ENCODE measurements at places on chromosomes 5 and 9.

- DNase-seq = no peak
These were observed at the start of gene RNF38 for GRCh38 chr9:36399980-36400331. Gene RNF38, minus strand, starts transcription at chr9:36400269. Its CDS starts 161 bp downstream, at chr9:36400108.

GRCh38 chr9:96062031-96062430 is 186.5 kb downstream of the ERCC6L2 start:
- DNase-seq = no peak

- no peak for DNase-seq
These were observed 28.4 kb downstream of the VCP start for GRCh38 chr9:35044071-35044470.

- no peak for DNase-seq
These were observed 66.2 kb downstream of the IRX1 start for GRCh38 chr5:3661755-3662296.

DNA sequence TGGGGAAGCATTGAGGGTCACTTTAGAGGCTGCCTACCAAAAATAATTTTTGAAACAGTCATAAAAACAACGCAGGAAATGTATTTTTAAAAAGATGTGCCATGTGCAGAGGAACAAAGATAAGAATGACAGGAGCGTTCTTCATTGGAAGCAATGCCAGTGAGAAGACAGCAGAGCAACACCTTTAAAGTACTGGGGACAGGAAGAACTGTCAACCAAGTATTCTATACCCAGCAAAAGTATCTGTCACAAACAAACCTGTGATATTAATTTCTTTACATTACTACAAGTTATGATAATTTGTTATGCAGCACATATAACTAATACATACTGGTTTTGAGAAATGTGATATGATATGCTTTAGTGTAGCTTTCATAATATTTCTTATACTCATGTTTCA is 675.6 kb downstream of the IRX1 start:
- no peak for DNase-seq

DNA sequence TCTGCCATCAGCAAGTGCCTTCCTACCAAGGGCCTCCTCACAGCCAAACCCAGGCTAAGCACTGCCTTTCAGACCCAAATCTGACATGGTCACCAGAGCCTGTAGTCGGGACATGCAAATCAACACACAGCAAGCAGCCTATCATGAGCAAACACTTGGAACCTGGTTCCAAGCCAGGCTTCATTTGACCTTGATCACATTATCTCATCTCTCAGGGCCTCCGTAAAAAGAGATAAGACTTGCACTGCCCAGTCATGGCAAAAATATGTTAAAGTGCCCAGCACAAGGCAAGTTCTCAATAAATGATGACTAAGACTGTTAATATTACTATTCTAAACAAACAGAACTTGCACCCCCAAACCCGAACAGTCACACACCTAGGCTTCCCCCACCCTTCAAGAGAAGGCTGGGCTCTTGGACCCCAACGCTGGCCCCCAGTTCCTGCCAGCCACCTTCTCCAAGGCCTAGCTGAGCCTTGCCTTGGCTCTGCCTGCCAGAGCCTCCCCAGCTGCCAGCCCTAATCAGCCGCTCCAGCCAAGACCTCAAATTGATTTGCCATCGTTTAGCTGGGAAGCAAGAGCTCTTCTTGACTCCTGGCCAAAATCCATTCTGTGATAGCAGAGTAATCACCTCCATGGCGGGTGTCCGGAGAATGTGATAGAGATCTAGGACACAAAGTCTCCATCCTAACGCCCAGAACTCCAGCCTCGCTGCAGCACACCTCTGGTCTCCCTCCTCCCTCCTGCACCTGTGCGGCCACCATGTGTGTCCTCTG is 18.7 kb downstream of the CPLX2 start:
- peak; percentile 85 for DNase-seq

- DNase-seq = no peak
These were observed 26.9 kb downstream of the MRPS30 start for GRCh38 chr5:44835693-44836092.

- DNase-seq = peak; percentile 15
These were observed 32.0 kb upstream of the DHFR start for GRCh38 chr5:80686757-80687156.

DNA sequence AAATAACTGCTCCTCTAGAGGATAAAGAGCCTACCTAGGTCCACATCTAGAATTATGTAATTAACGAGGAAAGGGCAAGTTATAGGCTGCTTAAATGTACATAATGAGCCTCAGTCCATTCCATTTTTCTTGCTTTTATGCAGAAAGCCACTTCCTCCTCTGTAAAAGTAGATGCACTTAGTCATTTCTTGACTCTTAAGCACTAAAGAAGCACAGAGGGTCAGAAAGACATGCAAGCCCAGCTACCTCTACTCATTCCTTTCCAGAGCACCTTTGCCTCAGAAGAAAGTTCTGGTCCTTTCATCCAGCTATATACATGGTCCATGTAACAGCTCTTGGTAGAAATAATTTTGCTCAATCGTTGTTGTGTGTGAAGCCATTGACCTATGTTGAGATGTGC is 308.0 kb upstream of the NREP start:
- DNase-seq = no peak

- no peak for DNase-seq
These were observed 135.7 kb downstream of the MLLT3 start for GRCh38 chr9:20486552-20486951.

DNA sequence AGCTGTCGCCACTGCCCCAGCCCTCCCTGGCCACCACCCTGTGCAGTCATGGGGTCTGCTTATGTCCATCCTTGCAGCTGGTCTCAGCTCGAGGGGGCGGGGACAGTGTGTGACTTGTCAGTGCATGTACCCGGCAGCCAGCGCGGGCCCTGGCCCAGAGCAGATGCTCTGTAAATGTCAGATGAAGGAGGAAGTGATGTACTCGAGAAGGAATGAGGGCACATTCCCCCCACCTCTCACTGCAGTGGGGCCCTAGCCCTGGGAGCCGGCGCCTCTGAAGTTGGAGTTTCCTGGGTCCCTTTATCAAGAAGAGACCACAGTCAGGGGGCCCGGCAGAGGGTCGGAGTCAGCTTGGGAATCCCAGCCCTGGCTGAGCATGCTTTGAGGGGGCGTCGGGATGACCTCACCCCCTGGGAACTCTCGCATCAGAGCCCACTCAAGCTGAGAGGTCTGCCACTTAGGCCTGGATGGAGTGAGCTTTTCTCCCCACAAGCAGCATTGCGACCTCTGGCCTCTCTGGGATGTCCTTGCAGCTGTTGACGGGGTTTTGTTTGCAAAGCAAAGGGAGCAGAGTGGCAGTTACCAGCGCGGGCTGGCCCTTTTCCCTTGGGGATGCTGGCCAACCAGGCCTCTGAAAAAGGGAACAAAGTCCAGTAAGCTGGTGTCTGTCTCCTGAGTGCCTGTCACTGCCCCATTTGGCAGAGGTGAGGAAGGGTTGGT is 19.0 kb downstream of the NEURL1B start:
- DNase-seq = peak; percentile 78

- DNase-seq = no peak
These were observed 202.8 kb downstream of the CCDC171 start for GRCh38 chr9:15755660-15756059.

GRCh38 chr9:82593501-82593900 is 469.4 kb downstream of the RASEF start:
- no peak for DNase-seq

DNA sequence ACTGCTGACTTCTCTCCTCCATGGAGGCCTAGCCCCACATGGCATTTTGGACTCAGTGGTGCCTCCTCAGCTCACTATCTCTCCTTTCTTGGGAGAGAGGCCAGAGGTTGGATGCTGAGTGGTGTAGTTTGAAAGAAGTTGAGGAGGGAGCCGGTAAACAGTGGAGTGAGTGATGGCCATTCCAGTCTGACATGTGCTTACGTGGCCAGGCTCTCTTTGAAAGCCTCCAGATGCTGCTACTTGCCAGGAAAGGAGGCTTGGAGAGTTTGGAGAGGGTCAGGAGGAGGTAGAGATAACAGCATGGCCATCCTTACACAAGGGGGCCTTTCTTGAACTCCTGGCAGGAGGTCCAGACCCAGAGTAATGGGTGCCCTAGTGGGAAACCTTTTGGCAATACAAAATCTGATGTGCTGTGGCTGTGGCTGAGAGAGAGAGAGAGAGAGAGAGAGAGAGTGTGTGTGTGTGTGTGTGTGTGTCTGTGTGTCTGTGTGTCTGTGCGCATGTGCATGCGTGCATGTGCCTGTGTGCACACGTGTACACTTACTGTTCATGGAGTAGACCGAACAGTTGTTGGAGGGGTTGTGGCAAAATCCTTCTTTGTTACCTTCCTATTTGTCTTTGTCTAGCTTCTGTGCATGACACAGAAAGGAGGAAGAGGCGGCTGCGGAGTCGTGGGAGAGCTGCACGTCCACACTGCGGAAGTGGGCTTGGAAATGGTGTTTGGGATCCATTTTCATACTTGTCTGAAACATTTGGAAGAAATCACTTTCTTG is 37.8 kb downstream of the RALGPS1 start:
- DNase-seq = no peak

GRCh38 chr9:8558176-8558575 is 758.6 kb upstream of the DMAC1 start:
- no peak for DNase-seq

GRCh38 chr5:114702136-114702535 is 340.3 kb downstream of the KCNN2 start:
- DNase-seq = peak; percentile 43

DNA sequence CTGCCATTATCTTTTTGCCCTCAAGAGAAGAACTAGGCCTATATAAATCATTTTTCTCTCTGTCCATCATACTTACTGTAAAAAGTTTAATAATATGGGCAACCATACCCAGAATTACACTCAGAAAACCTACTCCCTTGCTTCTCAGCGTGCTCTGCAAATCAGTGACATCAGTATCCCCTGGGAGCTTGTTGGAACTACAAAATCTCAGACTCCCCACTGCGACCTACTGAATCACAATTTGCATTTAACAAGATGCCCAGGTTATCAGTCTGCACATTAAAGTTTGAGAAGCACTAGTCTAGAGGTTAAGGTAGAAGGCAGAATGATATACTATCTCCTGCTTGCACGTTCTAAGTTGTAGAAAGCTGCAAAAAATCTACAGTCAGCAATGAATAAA is 127.2 kb downstream of the MLLT3 start:
- DNase-seq = no peak

GRCh38 chr9:6997330-6997729 is 239.6 kb downstream of the KDM4C start:
- no peak for DNase-seq

DNA sequence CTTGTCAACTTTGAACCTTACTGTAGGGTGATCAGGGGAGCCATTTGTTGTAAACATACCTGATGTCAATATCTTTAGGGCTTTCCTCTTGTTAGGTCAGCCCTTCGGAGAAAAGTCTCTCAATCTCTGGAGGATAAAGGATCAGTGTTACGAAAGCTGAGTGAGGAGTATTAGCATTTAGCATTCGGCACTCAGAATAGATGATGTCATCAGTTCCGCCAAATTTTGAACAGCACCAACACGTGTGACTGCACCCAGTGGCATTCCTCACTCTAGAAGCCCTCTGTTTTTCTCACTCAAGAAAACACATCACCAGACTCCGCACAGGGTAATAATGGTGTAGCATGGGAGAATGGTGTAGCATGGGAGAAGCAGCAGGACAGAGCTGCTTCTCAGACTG is 87.8 kb downstream of the RASEF start:
- DNase-seq = no peak

DNA sequence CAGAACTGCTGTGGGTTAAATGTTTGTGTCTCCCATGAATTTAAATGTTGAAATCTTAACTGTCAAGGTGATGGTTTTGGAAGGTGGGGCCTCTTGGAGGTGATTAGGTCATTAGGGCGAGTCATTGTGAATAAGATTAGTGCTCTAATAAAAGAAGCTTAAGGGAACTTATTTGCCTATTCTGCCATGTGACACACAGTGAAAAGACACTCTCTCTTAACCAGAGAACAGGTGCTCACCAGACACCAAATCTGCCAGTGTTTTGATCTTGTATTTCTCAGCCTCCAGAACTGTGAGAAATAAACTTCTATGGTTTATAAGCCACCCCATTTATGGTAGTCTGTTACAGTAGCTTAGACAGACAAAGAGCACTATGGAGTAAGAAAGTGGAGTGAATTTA is 117.9 kb upstream of the SV2C start:
- DNase-seq = no peak

- DNase-seq = no peak
These were observed at the start of gene MINAR2 for GRCh38 chr5:129747572-129748407. Gene MINAR2, plus strand, starts transcription at chr5:129748094. Its CDS starts 97 bp downstream, at chr5:129748191.

DNA sequence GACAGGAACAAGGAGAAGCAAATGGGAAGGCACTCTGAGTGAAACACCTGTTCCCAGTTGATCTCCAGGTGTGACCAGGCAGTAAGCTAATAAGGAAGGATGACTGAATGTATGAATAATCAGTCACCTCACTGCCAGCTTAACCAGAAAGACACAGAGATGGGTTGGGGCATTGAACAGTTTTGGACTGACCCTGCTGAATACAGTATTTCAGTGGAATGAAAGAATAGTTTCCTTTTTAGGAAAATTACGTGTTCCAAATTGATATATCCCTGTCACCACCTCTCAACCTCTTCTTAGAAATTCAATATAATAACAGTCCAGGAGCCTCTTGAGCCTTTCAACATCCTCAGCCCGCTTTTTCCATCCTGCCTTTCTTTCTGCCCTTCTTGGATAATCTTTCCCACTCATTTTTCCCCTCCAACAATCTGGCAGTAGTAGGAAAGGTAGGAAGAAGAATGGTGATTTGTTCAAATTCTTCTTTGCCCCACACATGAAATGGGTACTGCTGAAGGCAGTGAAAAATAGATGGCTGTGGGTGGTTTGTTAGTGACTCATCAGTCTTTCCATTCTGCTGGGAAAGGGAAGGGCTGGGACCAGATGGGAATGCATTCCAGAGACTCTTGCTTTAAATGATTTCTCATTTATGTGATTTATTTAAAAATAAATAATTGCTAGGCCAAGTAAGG is 117.9 kb downstream of the ZSWIM6 start:
- DNase-seq = peak; percentile 42

- no peak for DNase-seq
These were observed 110.0 kb downstream of the PAX5 start for GRCh38 chr9:36924071-36924470.
